ENCODE measurements at places on chromosomes 11 and 22.

DNA sequence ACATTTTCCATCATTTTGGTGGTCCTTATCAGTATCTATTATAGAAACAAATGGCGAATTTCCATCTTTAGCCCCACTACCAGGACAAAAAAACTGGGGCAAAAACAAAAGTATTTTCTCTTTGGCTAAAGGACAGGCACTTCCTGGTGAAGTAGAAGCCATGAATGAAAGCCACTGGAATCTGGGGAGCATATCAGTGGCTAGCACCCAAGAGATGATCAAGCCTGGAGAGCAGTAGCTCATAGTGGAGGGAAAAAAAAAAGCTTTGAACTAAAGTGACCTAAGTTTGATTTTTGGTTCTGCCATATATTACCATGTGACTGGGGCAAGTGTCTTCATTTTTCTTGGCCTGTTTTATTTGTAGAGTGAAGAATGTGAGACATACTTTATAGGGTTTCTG lies 272.3 kb downstream of the GUCY1A2 start:
- no peak for DNase-seq

- DNase-seq: no peak
These were observed 1.3 kb downstream of the LRRC51 start for GRCh38 chr11:72081821-72082453.

DNA sequence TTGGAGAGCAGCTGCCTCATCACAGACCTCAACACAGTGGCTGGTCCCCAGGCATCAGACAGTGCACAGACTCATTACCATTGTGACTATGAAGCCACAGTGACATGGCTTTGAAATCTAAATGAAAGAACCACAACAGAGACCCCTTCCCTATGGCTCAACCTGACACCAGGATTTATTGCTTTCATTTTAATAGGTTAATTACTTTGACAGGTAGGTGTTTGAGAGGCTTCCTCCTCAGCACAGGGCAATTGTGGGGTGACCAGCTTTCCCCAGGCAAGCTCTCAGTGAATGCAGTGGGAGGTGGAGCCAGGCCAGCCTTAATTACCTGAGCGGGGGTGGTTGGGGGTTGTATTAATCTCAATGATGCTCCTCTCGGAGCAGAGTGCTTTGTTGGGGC lies 102.3 kb downstream of the CHST1 start:
- DNase-seq: no peak

- DNase-seq: no peak
These were observed 136.1 kb downstream of the DCDC1 start for GRCh38 chr11:31233425-31233824.

- no peak for DNase-seq
These were observed 403.2 kb downstream of the NELL1 start for GRCh38 chr11:21072558-21072957.

DNA sequence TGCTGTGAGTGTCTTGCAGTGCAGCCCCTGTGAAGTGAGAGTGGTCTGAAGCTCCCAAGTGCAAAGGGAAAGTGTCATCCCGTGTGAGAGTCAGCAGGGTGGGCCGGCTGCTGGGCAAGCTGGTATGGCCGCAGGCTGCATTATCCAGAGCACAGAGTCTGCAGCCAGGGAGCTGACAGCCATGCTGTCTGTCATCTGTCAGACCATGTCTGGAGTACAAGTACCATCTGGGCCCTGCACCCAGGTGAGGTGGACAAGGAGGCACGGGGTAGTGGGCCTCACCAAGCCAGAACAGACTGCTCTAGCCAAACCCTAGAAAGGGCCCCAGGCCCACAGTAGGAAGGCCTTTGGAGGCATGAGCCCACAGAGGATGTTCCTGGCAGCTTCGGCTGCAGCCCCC lies 20.2 kb downstream of the LMO1 start:
- DNase-seq: no peak
